ENCODE measurements at places on chromosomes 7 and 10.
A peak's percentile ranks its signal among the peaks of the same experiment; 100 is the strongest.

DNA sequence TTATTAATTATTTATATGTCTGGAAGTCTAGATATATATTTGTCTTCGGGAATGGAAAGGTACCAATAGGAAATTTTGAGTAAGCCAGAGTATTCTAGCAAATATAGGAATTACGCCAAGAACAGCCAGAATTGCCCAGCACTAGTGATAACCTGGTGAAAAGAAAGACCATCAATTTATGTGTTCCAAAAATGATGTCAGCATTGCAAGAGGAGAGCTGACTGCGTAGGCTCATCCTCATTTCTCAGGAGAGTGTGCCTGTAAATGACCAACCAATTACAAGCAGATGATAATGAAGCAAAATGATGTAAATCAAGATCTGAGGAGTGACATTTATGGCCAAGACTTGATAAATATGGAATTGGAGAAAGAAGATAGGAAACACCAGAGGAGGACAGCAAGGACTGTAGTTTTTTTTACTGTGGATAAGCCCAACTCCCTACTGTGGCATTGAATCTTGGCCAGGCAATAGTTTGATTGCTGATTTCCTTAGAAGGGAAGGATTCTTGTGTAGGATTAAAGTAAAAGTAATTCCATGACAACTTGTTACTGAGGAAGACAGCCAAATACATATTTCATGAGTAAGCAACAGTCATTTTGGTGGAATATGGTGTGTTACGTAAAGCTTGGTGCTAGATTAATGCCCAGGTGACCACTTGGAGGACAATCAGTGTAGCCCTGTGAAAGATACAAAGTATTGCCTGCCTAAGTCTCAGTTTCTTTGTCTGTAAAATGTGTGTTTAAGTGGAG, 590.8 kb downstream of the AUTS2 start:
- no peak for DNase-seq

- DNase-seq: no peak
These were observed 64.2 kb downstream of the BICC1 start for GRCh38 chr10:58576751-58577436.

GRCh38 chr7:47571331-47572093, 10.4 kb downstream of the TNS3 start:
- no peak for DNase-seq

GRCh38 chr10:10499839-10500238, 517.8 kb upstream of the CELF2 start:
- no peak for DNase-seq

DNA sequence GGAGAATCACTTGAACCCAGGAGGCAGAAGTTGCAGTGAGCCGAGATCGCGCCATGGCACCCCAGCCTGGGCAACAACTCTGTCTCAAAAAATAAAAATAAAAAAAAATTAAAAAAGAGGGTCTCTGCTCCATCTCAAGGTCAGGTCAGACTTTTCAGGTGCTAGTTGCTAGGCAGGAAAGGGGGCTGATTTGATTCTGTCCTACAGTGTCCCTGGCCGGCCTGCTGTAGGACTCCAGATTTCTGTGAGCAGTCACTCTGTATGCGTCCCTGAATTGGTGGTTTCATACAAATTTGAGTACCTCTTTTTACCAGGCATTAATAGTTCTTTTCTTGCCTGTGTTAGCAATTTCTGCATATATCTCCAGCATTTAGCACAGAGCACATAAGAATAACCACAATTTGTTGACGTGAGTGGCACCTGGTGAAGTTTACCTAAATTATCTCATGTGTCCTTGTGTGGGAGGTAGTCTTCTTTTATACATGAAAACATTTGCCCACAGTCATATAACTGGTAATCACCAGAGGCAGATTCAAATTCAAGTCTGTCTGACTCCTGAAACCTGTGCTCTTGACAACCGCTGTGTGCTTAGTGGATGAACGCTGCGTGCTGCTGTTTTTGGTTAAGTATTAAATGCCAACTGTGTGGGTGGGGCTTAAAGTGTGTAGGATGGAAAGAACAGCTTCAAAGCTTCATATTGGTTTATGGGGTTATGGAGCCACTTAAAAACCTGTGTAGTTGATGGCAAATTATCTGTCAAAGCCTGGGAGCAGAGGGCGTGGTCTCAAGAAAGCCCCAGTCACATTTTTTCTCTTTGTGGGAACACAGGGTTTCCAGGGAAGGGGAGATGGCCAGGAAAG, 3.2 kb upstream of the ZNF775 start:
- DNase-seq: no peak

DNA sequence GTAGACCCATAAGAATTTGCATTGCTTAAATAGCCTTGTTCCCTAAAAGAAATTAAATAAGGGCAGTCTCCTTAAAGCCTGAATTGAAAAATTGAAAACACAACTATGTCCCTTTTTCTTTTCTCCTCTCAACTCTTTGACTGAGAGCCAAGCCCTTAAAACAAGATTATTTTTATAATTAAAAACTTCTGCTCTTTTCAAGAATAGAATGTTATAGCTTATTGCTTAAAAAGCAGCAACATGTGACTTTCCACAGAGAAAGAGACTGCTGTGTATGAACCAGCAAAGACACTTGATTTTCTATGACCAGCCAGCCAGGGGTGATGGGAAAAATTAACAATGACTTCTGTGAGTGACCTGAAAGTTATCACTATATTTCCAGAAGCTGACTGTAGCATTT, 295.2 kb upstream of the CELF2 start:
- DNase-seq: no peak

GRCh38 chr10:13816195-13816925, 229.6 kb downstream of the PRPF18 start:
- no peak for DNase-seq

DNA sequence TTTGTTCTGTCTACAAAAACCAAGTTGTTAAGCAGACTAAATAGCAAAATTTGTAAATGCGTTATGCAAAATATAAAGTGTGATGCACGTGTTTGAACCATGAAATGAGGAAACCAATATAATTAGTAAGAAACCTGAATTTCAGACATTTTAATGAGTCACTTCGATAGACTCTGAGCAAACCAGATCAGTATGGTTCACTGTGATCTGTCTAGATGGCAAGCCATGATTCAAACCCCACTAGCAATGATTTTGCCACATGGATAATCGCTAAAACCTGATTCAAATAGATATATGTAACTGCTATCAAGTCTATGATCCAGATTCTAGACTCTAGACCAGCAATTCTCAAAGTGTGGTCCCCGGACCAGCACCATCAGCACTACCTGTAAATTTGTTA, 24.8 kb downstream of the ZC3HAV1 start:
- DNase-seq: no peak

- peak; percentile 32 for DNase-seq
These were observed 811 bp upstream of the ARHGAP12 start for GRCh38 chr10:31929261-31930022.

GRCh38 chr7:16193631-16194030, 227.7 kb downstream of the CRPPA start:
- DNase-seq: no peak

DNA sequence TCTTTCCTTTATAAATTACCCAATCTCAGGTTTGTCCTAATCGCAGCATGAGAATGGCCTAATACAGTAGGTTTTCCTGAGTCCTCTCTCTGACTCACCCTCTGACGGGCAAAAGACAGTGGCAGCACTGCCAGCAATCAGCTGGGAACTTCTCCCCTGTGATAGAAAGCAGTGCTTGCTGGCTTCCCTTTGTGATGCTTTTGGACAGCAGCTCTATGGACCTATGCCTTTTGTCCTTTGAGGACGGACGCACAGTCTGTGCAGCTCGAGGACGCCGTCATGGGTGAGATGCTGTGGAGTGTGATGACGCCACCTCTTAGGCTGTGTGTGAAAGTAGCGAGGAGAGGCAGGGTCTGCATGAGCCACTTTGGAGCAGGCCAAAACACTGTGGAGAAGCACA, 68.8 kb downstream of the KIAA1217 start:
- no peak for DNase-seq

DNA sequence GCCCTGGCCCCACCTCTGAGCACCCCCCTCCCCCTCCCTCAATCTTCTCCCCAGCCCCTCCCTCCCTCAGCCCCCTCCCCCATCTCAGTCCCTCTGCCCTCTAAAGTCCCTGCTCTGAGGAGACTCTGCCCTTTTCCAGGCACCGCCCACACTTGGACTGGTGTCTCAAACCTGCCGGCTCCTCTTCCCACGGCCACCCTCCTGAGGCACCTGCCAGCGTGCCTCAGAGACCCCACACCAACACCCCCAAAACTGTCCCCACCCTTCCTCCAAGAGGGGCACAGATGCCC, 34.6 kb upstream of the HSPB1 start:
- no peak for DNase-seq
